ENCODE measurements at places on chromosomes 2 and 18.

GRCh38 chr2:30569946-30570345, 122.9 kb downstream of the LCLAT1 start:
- no peaks in the 10 kb centered on the region for H3K27me3 ChIP-seq
- no peak overlapping the region for H3K4me3 ChIP-seq
- DNase-seq: no peak
- peaks cover 20% of the 10 kb centered on the region for H3K4me1 ChIP-seq

DNA sequence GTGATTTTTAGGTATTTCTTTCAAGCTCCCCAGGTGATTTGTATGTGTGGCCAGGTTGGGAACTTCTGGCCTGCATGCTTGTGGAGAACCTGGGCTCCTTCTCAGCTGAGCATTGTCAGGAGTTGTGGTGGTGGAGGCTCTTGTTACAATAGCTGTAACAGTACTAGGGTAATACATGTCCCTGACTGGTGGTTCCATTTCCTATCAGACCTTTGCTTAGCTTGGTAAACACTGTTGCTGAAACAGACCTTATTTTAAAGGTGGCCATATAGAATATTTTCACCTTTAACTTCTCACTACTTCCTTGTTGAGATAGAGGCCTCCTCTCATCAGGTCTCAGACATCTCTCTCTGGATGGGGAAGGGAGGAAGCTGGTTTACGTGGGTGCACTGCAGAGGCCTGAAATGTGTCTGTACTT, 79.2 kb downstream of the SETBP1 start:
- H3K27ac ChIP-seq: peak overlapping the region; percentile 91
- peaks cover 6% of the 10 kb centered on the region for H3K36me3 ChIP-seq
- DNase-seq: no peak
- peaks cover 6% of the 10 kb centered on the region for H3K27me3 ChIP-seq
- H3K4me3 ChIP-seq: peak overlapping the region; percentile 68

GRCh38 chr18:41034413-41034812, 920.6 kb upstream of the PIK3C3 start:
- H3K36me3 ChIP-seq: no peaks in the 10 kb centered on the region
- no peak overlapping the region for H3K4me3 ChIP-seq
- no peak for DNase-seq

- H3K36me3 ChIP-seq: no peaks in the 10 kb centered on the region
- no peak overlapping the region for H3K4me3 ChIP-seq
- H3K27me3 ChIP-seq: peaks cover 2% of the 10 kb centered on the region
- DNase-seq: no peak
- no peak overlapping the region for H3K27ac ChIP-seq
Measured at GRCh38 chr18:11419338-11419737, 190.1 kb upstream of the SLC35G4 start.

DNA sequence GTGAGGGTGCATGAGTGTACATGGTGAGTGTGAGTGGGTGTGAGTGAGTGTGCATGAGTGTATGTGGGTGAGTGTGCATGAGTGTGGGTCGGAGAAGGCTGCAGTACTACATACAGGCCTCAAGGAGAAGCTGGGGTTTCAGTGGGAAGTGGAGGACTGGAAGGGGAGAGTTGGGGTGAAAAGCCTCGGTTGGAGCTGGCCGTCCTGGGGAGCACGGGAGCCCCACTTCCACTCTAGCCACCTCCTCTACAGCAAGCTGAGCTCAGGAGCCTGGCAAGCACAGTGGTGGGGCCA, 68.7 kb upstream of the HPCAL1 start:
- H3K4me3 ChIP-seq: no peak overlapping the region
- peak overlapping the region; percentile 10 for H3K27ac ChIP-seq
- H3K4me1 ChIP-seq: no peaks in the 10 kb centered on the region
- no peaks in the 10 kb centered on the region for H3K27me3 ChIP-seq
- H3K36me3 ChIP-seq: no peaks in the 10 kb centered on the region

DNA sequence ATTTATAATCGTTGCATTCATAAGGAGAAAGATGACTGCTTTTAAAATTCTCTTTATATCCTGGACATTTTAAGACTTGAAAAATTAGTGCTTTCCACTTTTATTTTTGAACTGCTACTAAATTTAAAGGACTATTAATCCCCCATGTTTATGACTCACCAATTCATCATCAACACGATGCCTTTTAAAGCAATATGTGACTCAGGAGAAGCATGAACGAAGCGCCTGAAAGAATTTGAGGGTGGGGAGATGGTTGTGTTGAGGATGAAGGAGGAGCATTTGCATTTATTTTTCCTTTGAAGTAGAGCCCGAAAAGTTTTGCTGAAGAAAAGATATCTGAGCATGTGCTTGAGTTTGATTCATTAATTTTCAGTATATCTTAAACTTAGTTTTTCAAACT, 192.2 kb upstream of the LRRTM1 start:
- DNase-seq: no peak
- H3K4me3 ChIP-seq: no peak overlapping the region
- H3K27me3 ChIP-seq: no peaks in the 10 kb centered on the region
- no peaks in the 10 kb centered on the region for H3K4me1 ChIP-seq
- no peak overlapping the region for H3K27ac ChIP-seq
- H3K36me3 ChIP-seq: no peaks in the 10 kb centered on the region

- no peaks in the 10 kb centered on the region for H3K27me3 ChIP-seq
- H3K4me1 ChIP-seq: no peaks in the 10 kb centered on the region
Measured at GRCh38 chr2:164054651-164055050, 318.8 kb upstream of the FIGN start.

DNA sequence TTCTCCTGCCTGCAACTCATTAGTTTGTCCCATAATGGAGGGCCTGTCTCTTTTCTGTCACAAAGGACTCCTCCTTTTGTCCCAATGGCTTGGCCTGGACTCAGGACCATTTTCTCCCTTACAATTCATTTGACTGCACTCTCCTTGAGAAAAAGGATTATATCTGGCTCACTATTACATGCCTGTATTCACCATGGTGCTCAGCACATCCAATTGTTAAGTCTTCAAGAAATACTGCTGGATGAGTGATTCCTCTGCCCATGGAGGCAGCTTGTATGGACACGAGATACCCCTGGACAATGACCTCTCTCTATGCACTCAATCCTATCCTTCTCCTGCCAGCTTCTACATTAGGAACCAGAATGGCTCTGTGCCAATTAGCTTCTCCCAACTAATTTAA, 47.0 kb downstream of the CHST9 start:
- no peak overlapping the region for H3K4me3 ChIP-seq
- no peaks in the 10 kb centered on the region for H3K36me3 ChIP-seq
- no peak overlapping the region for H3K27ac ChIP-seq
- no peaks in the 10 kb centered on the region for H3K27me3 ChIP-seq
- H3K4me1 ChIP-seq: no peaks in the 10 kb centered on the region
